ENCODE measurements at places on chromosomes 5 and 9. TPM values are rescaled to one million over a fixed set of nuclear protein-coding genes. Genes with fewer than 3 reads are reported as not detected.

DNA sequence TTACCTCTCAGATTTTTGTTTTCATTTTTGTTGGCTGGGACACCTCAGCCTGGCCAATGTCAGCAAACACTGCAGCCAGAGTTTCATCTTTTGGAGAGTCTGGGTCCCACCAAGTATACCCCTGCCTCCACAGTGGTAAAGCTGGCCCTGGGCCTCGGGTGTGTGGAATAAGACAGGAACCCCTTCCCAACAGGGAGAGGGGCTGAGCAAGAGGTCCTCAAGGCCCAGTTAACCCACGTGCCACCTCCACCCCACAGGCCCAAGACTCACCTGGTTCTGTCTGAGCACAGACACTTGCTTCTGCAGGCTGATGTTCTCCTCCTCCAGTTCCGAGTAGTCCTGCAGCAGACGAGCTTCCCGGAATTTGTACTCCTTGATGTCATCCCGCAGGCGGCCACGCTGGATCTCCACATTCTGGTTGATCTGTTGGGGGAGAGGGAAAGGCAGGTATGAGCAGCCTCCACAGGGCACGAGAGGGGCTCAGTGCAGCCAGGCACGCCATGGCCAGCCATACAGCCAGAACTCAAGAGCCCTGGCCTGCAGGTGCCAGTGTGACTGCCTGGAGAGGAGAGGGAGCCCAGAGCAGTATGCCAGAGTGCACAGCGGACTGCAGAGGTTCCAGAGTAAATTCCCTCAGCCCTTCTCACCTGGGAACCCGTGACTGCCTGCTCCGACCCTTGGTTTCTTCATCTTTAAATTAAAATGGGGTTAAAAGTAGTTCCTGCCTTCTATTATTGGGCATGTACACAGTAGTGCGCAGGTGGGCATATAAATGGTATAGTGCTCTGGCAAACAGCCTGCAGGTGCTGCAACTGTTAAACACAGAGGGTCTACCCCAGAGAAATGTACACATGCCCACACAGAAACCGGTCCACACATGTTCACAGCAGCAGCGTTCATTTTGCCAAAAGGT, 42.0 kb downstream of the BICD2 start:
- no peak for DNase-seq

DNA sequence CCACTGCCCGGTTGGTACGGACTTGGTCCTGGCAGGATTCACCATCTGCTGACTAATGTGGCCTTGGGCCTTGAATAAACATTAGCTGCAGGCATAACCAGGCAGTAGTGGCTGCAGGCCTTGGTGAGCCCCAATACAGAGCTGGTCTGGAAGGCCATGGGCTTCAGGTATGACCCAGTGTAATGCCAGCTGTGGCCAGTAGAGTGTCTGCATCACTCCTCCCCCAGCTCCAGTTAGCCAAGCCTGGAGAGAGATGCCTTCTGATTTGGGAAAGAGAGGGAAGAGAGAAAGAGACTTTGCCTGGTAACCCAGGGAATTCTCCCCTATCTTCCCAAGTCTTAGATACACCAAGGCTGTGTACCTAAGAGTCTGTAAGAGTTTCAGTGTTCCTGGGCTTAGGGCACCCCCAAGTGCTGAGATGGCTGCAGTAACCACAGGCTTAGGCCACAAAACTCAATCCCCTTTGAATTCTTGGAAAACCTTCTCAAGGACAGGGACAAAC, 5.6 kb upstream of the C5 start:
- no peak for DNase-seq

- no peak for DNase-seq
These were observed 1.2 kb upstream of the SLC1A3 start for GRCh38 chr5:36605241-36605640.

GRCh38 chr9:99919930-99920329, 13.5 kb downstream of the STX17 start:
- no peak for DNase-seq

GRCh38 chr9:70639853-70640814, 225.7 kb upstream of the KLF9 start:
- no peak for DNase-seq

The CARTPT gene
- total RNA-seq = not detected

- DNase-seq = no peak
These were observed 302.9 kb downstream of the NSG2 start for GRCh38 chr5:174348311-174348981.

- no peak for DNase-seq
These were observed 72.2 kb downstream of the SIL1 start for GRCh38 chr5:139125991-139126390.

DNA sequence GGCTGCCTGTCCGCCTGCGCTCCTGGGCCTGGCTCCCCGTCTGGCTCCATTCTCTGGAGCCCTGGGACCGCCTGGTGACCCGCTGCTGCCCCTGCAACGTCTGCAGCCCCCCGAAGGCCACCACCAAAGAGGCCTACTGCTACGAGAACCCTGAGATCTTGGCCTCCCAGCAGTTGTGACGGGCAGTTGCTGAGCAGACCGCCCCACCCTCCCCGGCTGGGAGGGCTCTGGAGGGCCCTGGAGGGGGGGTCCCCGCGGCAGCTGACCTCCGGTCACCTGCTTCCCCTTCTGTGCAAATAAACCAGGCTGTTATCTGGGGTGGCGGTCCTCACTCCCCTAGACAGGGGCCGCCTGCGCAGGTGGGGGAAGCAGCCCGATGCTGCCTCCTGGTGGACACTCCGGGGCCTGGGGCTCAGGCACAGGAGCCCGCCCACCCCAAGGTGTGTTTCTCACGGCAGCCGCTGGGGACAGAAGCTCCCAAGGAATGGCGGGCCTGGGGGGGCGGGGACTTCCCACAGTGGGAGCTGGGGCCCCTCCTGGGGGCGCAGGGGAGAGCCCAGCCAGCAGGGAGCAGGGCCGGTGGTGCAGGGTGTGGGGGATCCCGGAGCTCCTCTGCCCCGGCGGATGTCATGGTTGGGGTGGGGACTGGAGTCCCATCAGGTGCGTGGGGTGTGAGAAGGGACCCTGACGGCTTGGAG, 4.7 kb upstream of the TUBB4B start:
- peak; percentile 92 for DNase-seq

- no peak for DNase-seq
These were observed 8.7 kb upstream of the GFRA3 start for GRCh38 chr5:138282920-138283742.

DNA sequence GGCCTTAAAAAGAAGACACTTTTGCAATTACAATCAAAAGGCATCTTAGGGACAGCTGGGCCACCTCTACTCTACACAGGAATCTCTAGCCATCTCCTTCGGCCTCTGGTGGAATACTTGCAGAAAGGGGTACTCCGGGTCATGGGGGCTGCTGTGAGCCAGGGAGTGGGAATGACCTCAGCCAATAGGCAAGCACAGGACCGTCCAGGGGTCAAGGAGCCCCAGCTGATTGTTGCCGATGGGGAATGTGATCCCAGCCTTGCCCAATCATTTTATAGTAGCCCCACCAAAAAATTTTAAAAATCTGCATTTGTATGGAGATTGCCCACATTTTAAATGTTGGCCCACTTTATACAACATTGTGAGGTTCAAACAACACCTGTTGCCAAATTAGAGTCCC, 16.9 kb upstream of the SLC36A3 start:
- DNase-seq = no peak

The SLC6A19 gene
- not detected for total RNA-seq

GRCh38 chr9:131068076-131068816, 28.1 kb upstream of the AIF1L start:
- no peak for DNase-seq

The STK32A gene
- total RNA-seq = 1.1 TPM

- DNase-seq = no peak
These were observed 1206.0 kb upstream of the C9orf72 start for GRCh38 chr9:28779243-28779642.

GRCh38 chr9:37839496-37840461, 39.2 kb downstream of the DCAF10 start:
- no peak for DNase-seq

DNA sequence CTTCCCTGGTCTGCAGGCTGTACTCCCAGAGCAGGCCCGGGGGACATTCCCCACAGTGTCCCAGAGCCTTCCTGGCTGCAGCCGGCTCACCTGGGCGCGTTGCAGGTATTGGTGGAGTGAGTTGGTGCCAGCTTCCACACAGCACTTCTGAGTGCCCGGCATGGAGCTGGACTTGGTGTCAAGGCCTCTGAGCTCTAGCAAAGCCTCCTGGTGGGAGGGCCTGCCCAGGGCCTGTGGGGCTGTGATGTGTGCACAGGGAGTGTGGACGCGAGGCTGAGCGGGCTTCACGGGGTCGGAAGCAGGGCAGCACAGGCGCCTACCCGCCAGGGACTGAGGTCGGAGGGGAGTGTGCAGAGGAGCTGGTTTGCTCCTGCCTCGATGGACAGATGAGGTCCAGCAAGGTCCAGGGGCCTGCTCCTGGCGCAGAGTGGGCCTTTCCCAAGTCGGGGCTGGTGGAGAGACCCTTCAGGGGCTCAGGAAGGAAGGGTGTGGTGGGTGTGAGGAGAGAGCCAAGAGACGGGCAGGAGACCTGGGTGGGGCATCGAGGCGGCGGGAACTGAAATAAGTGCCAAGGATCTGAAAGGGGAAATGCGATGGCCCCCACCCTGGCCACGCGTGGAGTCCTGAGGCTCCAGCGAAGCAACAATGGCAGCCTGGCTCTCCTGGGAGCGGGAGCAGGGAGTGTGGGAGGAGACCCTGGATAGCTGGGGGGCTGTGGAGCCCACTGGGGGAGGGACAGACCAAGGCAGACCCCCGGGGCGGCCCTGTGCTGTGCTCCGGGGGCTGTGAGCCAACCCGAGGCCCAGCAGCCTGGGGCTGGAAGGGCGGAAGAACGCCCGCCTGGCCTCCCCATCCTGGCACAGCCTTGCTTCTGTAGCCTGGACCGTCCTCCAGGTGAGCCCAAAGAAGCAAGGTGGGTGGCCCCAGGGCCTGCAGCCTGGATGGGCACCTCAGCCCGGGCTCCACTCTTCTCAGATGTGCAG, 78.4 kb downstream of the RXRA start:
- DNase-seq = peak; percentile 70

The TEX48 gene
- not detected for total RNA-seq

GRCh38 chr5:111507276-111507675, 5.1 kb downstream of the STARD4 start:
- DNase-seq = no peak

- DNase-seq = no peak
These were observed 138.6 kb downstream of the ERCC6L2 start for GRCh38 chr9:96014078-96014477.

- no peak for DNase-seq
These were observed 54.8 kb downstream of the MRPS27 start for GRCh38 chr5:72265032-72265877.

GRCh38 chr5:134523543-134524271, 1.8 kb upstream of the JADE2 start:
- no peak for DNase-seq

DNA sequence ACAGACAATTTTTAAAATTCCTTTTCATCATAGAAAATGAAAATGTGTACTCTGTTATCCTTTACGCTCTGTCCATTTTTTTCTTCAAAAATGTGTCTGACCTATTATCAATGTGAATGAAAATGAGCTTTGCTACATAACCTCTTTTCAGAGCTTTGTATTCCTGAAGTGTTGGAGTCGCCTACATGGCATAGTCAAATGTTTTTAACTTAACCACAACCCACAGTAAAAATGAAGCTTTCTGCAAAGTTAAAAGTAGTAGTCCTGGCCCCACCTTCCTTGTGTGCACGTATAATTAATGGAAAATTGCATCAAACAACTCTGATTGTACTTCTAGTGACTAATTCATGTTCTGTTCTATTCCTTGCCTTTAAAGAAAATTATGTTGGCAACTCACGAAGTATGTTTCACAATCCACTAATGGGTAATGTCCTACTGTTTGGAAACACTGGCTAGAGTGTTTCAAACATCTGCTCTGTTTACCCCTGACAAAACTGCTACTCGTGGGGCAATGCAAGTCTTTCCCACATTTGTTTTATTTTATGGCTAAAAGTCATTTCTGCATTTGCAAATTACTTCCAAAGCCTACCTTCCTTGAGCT, 18.6 kb upstream of the PSAT1 start:
- DNase-seq = no peak

DNA sequence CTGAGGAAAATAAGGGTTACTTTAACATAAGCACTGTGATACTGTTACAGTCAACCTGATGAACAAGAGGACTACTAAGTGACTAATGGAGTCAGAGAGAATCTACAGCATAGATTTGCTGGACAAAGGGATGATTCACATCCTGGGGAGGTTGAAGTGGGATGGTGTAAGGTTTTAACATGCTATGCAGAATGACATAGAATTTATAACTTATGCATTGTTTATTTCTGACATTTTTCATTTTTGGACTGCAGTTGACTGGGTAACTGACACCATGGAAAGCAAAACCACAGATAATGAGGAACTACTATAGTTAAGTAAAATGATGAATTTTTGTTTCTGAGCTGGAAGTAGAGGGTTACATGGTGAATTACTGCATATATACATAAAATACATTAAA, 389.2 kb downstream of the MAT2B start:
- no peak for DNase-seq

The FOXD4L6 gene
- not detected for total RNA-seq
